ENCODE measurements at places on chromosomes 7 and 10.

DNA sequence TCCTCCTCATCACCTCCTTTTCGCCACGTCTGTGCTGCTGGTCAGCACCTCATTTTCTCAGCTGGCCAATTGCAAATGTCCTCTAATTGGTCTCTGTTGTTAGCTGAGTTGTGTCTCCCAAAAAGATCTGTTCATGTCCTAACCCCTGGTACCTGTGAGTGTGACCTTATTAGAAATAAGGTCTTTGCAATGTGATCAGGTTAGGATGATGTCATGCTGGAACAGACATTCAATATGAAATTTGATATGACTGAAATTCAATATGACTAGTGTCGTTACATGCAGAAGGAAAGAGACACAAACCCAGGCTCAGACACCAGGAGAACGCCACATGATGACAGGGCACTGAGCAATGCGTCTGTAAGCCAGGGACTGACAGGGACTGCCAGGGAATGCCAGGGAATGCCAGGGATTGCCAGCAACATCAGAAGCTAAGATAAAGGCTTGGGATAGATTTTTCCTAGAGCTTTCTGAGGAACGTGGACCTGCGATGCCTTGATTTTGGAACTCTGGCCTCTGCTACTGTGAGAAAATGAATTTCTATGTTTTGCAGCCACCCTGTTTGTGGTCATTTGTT is 77.5 kb upstream of the CXCL12 start:
- no peak for DNase-seq

DNA sequence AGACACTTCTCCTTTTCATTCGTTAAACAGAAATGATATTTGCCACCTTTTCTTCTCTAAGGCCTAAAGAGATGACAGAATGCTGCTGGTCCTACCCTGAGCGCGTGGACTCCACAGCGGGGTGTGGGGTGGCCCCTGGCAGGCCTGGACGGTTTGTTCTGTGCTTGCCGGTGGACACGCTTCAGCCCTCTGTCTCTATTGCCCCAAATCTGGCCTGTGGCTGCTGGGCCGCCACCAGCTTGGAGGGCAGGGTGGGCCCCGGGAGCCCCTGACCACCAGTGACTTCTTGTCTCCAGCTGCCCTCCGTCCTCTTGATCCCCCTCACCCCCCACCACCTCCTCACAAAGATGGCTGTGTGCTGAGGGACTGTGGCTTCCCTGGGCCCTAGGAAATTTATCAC is 5.7 kb downstream of the CHST3 start:
- no peak for DNase-seq

DNA sequence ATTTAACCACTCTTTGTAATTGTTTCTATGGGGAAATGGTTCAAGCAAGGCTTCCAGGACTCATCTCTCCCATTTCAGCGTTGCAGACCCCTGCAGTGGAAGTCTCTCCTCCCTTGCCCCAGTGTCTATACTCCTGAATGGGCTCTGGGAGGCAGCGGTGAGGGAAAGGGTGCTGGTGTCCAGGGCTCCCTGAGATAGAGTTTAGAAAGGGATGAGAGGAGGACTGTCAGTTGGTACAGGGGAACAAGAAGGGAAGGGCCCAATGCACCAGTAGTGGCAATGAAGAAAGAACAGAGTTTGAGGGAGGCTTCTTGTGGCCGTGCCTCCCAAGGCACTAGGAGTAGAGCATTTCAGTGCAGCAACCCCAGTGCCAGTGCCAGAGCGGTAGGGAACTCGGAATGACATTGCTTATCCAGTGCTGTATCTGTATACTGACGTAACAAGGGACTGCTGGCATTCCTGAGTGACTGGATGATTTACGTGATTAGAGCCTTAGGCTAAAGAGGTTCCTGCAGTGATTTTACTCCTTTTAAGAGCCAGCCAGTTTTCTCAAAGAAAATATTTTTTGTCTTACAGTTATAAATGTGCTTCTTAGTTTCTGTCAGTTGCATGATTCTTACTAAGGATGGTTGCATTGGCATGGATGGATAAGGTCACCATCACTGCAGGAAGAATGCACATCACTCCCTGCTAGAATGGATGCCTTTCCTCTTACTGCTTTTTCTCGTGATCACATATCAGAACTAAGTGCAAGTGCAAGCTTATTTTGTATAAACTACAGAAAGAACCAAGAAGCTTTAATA is 28.0 kb downstream of the PRPF18 start:
- DNase-seq, result no peak

GRCh38 chr10:96470116-96470743 is 43.5 kb downstream of the TLL2 start:
- DNase-seq, result no peak

- no peak for DNase-seq
These were observed 23.4 kb downstream of the TBXAS1 start for GRCh38 chr7:139852482-139852845.

DNA sequence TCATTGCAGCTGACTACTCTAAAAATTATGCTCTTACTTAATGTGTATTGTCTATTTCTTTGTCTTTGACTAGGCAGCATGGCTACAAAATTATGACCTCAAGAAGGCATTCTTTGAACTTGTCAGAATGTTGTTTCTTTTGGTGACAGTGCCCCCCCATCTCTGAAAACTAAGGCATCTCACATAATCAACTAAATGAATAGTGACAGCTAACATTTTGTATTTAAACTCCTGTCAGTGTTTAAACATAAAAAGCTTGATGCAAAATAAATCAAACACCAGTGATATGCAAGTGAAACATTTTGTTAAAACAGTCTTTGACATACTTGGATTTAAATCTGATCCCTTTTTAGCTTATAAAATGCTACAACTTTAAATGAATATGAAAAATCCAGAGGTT is 233.5 kb downstream of the FOXP2 start:
- DNase-seq, result no peak

- DNase-seq, result no peak
These were observed 30.4 kb downstream of the TSPAN12 start for GRCh38 chr7:120827371-120828118.

- no peak for DNase-seq
These were observed 59.5 kb downstream of the LARP4B start for GRCh38 chr10:871951-872403.

- DNase-seq, result no peak
These were observed 219.9 kb upstream of the KMT2E start for GRCh38 chr7:104794154-104794553.

GRCh38 chr7:29748286-29749099 is 57.8 kb upstream of the WIPF3 start:
- DNase-seq, result no peak

GRCh38 chr7:2107386-2108070 is 125.2 kb downstream of the MAD1L1 start:
- no peak for DNase-seq

All from activated CD4-positive, alpha-beta T cell treated with anti-CD3 and anti-CD28 coated beads for 1 hour (primary cell).